Camera-type eye (tissue), 1 donor: ENCODE measurements at places on chromosomes 13 and 19. TPM values are rescaled to one million over a fixed set of nuclear protein-coding genes. Genes with fewer than 3 reads are reported as not detected.

The FBXL3 gene
- total RNA-seq = 115 TPM

The CCL25 gene
- not detected for total RNA-seq

The TSSK6 gene
- 2.4 TPM for total RNA-seq

The CLDN10 gene
- total RNA-seq = 12.3 TPM
